ENCODE measurements at places on chromosomes 11 and 22.

DNA sequence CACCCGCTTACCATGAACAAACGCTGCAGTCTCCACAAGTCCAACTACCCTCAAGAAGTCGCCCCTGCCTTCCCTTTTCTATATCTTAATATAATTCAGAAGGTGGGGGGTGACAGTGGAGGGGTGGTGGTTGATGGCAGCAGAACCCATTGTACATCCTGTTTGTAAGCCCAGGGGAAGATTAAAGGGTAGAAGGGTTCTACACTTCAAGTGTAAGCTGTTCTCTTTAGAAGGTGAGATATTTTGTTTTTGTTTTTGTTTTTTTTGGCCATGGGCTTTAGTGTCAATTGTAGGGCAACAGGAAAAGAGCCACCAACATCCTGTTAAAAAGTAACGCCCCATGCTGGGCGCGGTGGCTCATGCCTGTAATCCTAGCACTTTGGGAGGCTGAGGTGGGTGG, 34.9 kb upstream of the RRAS2 start:
- DNase-seq = no peak

DNA sequence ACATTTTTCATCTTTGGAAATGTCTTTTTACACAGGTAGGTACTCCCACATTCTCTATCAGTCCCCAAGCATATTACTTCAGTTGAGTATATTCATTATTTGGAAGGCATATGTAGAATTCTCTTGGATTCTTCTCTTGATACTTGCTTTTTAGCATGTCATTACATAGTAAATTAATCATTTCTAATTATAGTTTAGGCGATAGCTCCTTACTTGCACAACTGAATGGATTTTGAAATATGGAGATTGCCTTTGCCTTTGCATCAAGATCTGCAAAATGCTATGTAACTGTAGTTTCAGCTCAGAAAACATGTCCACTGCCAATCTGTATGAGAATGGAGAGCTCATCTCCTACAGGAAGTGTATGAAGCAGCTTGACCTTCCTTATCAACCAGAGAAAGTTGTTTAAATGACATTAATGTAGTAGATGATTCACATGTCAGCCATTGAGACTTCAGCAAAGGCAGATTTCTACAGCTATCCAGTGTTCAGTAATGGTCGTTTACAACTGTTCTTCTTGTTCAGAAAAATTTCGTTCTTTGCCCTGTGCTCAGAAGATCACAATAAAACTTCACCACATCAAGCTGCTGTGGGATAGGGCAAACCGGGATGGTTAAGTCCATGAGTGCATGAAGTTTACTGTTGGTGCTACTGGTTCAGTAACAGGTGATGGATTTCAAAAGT, 61.6 kb downstream of the PPP6R3 start:
- no peak for DNase-seq

GRCh38 chr22:48187356-48187755, 1424.9 kb downstream of the TBC1D22A start:
- DNase-seq = no peak

DNA sequence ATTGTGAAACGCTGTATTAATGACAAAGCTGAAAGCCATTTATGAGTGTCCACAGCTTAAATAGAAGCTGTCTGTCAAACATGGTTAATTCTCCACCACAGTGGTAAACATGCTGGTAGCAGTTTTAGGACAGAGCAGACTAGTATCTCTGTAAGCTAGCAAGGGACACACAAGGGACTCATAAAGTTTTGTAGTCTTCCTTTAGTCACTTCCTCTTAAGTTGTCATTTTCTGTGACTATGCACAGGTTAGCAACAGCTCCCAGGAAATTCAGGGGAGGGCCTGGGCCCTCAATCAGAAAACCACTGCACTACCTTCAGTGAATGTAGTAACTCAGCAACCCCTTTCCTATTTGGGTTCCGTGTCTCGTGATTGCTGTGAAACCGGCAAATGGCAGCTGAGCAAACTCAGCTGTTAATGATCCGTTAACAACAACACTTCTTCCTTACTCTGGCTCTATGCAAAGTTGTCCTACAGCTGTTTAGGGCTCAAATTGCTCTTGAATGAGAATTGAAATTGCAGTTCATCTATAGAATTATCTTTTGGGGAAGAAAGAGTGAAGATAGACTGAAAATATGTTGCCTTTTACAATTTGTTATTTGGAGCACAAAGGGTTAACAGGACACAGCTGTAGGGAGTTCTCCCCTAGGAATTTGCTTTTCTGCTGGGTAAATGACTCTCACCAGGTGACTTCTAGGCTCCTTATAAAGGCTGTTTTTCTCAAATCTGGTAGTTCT, at the start of gene MMP26:
Gene MMP26 (plus strand): TSS at position 731 of the 736 bp plus-strand sequence.
- peak; percentile 99 for DNase-seq

- DNase-seq = no peak
These were observed 121.0 kb downstream of the GRIK4 start for GRCh38 chr11:120632579-120632978.

- DNase-seq = no peak
These were observed 15.0 kb downstream of the METTL15 start for GRCh38 chr11:28123151-28123581.

GRCh38 chr22:20571531-20572007, 64.2 kb downstream of the MED15 start:
- DNase-seq = no peak

DNA sequence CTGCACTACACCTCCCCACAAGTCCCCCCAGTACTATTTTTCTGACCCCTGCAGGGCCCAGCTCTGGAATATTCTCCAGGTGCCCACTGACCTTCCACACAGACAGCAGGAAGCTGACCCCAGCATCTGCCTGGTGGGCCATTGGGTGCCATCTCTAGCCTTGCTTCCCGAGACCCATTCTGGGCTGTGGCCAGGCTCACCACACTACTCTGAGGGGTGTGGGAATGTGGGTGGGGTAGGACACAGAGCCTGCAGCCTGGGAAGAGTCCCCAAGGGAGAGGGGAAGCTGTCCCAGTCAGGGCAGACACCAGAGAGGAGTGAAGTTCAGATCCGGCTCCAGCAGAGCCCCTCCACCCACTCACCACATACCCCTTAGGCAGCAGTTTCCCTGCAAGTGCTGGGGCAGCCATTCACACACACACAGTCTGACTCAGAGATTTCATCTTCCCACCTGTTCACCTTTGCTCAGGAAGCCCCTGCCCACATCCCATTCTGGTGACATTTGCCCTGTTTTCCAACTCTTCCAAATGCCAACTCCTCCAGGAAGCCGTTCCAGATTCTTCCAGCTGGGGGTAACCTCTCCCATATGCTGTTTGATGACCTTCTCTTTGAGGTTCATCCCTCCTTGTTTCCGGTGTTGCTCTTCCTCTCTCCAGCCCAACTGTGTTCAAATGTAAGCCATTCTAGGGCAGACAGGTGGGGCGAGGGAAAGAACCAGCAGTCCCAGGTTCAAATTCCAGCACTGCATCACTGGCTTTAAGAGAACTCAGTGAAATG, 1.9 kb downstream of the SLCO2B1 start:
- no peak for DNase-seq

DNA sequence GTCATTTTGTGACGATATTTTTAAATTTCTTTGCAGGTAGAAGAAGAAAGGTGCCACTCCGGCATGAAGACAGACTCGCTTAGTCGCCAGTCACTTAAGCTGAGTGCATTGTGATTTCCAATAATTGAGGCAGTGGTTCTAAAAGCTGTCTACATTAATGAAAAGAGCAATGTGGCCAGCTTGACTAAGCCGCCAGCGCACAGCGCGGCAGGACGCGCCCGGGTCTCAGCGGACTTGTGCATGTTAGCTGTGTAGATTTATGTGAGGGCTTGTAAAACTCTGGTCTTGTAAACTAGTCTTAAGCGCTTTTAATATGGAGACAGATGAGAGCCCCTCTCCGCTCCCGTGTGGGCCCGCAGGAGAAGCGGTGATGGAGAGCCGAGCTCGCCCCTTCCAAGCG, 5.6 kb downstream of the DGCR8 start:
- no peak for DNase-seq

- DNase-seq = no peak
These were observed 127.7 kb downstream of the OSBP2 start for GRCh38 chr22:30822216-30823014.

- DNase-seq = no peak
These were observed 34.1 kb downstream of the GNAZ start for GRCh38 chr22:23104187-23104971.

DNA sequence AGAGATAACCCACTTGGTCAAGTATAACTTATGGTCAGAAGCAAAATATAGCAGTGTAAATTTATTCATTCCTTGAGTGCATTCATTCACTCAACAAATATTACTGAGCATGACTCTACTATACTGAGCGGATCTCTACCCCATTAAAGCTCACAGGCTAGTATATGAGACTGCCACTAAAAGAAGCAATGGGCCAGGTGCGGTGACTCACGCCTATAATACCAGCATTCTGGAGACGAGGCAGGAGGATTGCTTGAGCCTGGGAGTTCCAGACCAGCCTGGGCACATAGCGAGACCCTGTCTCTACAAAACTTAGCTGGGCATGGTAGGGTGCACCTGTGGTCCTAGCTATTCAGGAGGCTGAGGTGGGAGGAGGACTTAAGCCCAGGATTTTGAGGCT, 197.6 kb upstream of the BLID start:
- DNase-seq = no peak

GRCh38 chr11:64119700-64120099, 46.2 kb downstream of the MACROD1 start:
- DNase-seq = no peak

GRCh38 chr11:33195462-33196173, 34.3 kb upstream of the CSTF3 start:
- DNase-seq = no peak

GRCh38 chr11:13091804-13092203, 82.7 kb downstream of the RASSF10 start:
- DNase-seq = peak; percentile 2

Measured in NCI-H510A treated with DMSO at 0.1 percent for 48 hours (cell line).